ENCODE measurements at places on chromosomes 3 and 15.
A peak's percentile ranks its signal among the peaks of the same experiment; 100 is the strongest.

- no peak for DNase-seq
Observed at GRCh38 chr3:112888381-112889085, 41.9 kb upstream of the CD200R1L start.

DNA sequence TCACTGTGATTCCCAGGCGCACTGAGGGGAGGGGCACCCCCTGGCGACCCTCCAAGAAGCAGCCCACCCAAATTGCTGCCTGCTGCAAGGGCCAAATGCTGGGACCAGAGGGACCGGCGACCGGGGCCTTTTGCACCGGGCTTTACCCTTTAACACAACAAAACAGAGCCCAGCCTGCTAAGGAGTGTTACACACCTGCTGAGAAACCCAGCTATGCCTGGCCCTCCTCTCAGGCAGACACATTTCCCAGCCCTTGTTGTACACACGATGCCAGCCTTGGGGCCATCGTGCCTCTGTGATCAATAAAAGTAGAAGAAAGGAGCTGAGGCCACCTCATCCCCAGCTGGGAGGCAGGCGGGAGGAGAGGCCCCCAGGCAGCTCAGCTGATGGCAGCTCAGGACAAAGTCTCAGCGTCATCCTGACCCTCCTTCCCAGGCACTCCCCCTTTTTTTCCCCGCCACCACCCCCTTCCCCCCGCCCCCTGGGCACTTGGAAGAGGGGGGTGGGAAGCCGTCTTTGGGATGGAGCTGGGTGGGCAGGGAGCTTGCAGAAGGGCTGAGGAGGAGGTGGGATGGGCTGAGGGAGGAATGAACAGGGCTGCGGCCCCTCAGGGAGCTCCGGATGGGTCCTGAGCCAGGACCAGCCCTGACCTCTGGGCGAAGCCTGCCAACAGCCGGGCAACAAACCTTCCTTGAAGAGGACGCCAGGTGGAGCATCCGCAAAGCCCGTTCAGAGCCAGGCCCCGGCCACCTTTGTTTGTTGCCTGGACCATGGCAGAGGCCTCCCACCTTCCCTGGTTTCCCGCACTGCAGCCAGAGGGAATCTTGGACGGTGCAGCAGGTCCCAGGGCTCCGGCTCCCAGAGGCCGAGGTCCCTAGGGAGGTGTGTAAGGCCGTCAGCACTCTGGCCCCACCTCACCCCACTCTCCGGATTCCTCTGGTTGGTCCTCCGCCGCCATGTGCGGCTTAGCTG is 45.9 kb upstream of the SEC61A1 start:
- DNase-seq: no peak

- DNase-seq: no peak
Observed at GRCh38 chr3:58555203-58555602, 18.2 kb upstream of the ACOX2 start.

- no peak for DNase-seq
Observed at GRCh38 chr15:70508561-70509281, 254.6 kb downstream of the UACA start.

- peak; percentile 72 for DNase-seq
Observed at GRCh38 chr15:83066734-83067637, at the start of gene BTBD1. Gene BTBD1 (minus strand): TSS chr15:83067252. CDS start chr15:83067151, 101 bp downstream.

DNA sequence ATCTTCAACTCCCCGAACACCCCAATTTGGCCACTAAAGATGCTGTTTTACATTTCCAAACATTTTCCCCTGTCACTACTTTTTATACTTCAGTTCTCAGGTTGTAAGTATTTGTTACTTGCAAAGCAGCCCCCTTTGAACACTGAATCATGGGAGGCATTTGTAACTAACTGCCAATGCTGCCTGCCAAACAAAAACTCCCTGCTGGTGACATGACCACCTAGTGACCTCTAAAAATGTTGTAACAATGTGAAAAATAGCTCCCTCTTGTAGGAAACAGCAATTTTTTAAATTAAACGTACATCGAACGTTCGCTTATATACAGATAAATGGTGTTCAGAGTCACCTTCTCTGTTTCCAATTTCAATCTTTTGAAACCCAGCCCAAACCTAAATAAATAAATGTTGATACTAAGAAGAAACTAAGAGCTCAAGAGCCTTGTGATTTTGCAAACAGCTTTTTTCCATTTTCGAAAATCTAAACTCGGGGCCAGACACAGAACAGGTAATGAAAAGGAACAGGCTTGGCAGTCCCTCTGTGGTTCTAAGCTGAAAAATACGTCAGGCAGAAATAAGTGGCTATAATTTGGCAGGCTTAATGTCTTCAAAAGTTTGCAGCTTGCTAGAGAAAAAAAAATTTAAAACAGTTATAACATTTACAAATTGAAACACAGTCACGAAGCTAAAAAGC is 268.6 kb upstream of the WNT5A start:
- no peak for DNase-seq
